Renal cortex interstitium (tissue), 15 donors: ENCODE measurements at places on chromosomes 2 and 18. TPM values are rescaled to one million over a fixed set of nuclear protein-coding genes. Genes with fewer than 3 reads are reported as not detected.

HAAO gene
- 40.5 TPM for polyA plus RNA-seq

SALL3 gene
- polyA plus RNA-seq = 8.8 TPM

SGO2 gene
- 15.7 TPM for polyA plus RNA-seq

ZNF385B gene
- polyA plus RNA-seq = 13.6 TPM

SPDYA gene
- polyA plus RNA-seq = 3.7 TPM

STARD6 gene
- polyA plus RNA-seq = 0.30 TPM

SKA1 gene
- polyA plus RNA-seq = 5.8 TPM

DOK6 gene
- polyA plus RNA-seq = 17.1 TPM

FLACC1 gene
- 2.4 TPM for polyA plus RNA-seq

- DNase-seq = no peak
Measured at GRCh38 chr18:48676346-48676745, 137.5 kb downstream of the CTIF start.

DNA sequence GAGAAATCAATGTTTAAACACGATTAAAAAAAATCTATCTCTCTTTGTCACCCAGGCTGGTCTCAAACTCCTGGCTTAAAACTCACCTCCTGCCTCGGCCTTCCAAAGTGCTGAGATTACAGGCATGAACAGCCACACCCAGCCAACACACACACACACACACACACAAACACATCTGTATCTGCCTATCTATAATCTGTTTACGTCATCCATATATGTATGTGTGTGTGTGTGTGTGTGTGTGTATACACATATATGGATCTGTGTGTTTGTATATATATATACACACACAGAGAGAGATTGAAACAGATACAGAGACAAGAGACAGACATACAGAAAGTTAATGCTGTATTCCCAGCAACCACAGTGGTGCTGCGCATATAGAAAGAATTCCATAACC lies 497.1 kb downstream of the DSC3 start:
- DNase-seq = no peak

- DNase-seq = no peak
Measured at GRCh38 chr2:47486841-47487497, 84.0 kb downstream of the MSH2 start.

DNA sequence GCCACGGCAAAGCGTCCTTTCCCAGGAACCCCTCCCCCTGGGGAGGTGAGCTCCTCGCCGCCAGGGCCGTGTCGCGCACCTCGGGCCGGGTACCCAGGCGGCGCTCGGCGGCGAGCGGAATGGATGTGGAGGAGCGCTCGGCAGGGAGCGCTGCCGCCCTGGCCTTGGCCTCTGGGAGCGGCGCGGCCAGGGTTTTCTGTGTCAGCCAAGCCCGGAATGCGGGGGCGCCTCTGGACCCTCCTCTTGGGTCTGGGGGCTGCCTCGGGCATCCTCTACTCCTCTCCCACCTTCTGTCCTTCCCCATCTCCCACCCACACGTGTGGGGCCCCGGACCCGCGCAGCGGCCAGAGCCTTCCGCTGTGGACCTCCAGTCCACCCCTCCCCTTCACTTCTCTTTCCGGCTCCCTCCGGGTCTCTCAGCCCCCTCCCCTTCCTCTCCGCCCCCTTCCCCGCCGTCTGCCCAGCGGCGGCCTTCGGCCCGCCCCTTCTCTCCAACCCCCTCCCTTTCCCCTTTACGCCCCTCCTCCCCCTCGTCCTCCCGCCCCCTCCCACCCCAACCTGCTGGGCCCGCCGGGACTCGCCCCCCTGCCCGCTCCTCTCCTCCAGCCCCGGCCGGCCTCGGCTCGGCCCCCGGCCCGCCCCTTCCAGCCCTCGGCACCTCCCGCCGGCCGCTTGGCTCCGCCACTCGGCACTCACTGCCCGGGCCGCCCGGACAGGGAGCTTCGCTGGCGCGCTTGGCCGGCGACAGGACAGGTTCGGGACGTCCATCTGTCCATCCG lies at the start of gene MERTK:
Gene MERTK (plus strand): TSS at position 684 of the 779 bp plus-strand sequence. CDS start 129 bp downstream, outside the sequence.
- peak; percentile 83 for DNase-seq

GRCh38 chr2:170815746-170816503 lies 762 bp upstream of the GAD1 start:
- no peak for DNase-seq

DNA sequence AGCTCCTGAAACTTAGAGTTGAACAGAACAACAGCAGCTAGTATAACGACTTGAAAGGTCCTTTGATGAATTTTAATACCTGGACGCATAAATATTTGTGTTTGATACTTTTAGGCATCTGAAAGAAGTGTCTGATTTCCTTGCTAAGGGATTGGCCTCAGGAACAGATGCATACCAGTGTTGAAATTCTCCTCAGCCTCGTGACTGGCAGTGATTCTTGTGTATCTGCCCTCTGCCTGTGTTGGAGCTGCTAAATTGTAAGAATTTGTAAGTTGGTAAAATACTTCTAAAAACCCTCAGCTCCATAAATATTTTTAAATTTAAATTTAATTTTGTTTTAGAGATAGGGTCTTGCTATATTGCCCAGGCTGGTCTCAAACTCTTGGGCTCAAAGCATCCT lies 22.4 kb upstream of the SCYGR1 start:
- no peak for DNase-seq

GRCh38 chr2:173184031-173185004 lies 108.7 kb downstream of the MAP3K20 start:
- DNase-seq = no peak

- DNase-seq = no peak
Measured at GRCh38 chr2:214484701-214485100, 73.8 kb downstream of the VWC2L start.

- no peak for DNase-seq
Measured at GRCh38 chr2:220053919-220054318, 426.5 kb downstream of the SLC4A3 start.

DNA sequence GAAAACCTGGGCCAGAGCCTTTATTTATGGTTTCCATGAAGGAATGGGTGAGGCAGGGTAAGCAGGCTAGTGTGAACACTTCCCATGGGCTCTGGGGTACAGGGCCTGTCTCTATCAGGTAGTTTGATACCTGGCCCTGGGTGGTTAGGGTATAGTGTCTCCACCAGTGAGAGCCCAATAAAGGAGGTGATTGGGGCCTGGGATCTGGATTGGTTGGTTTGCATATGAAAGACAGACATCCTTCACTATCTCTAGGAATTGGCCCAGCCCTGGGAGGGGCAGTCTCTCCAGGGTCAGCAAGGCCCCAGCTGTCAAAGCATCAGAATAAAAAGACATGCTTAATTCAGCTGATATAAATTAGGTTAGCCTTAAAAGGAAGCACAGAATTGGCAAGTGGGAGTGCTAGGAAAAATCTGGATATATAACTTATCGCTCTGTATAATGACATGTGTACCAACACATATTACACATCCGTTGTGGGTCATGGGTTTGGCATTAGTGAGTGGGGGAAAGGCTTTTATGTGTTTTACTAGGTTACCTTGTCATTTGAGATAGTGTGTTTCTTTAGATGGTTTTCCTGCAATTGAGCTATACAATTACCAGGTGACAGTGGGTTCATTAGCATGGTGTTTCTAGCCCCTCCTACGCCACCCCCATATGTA lies 18.5 kb upstream of the TMEM178A start:
- DNase-seq = no peak

GRCh38 chr2:178865146-178865936 lies 58.1 kb upstream of the TTN start:
- peak; percentile 5 for DNase-seq

DNA sequence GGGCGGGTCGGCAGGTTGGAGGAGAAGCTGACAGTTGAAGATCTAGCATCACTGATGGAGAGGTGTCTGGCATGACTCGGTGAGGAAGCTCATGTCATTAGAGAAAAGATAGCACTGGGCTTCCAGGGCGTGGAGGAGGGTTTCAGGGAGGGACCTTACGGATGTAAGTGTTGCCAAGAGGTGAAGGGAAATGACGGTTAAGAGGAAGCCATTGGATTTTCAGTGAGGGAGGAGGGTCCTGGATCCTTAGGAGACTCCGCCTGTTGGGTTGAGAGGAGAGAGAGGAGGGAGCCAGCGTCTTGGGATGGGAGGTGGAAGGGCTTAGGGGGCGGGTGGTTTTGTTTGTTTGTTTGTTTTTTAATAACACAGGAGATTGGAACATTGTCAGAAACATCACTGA lies 103.2 kb downstream of the WDSUB1 start:
- no peak for DNase-seq

DNA sequence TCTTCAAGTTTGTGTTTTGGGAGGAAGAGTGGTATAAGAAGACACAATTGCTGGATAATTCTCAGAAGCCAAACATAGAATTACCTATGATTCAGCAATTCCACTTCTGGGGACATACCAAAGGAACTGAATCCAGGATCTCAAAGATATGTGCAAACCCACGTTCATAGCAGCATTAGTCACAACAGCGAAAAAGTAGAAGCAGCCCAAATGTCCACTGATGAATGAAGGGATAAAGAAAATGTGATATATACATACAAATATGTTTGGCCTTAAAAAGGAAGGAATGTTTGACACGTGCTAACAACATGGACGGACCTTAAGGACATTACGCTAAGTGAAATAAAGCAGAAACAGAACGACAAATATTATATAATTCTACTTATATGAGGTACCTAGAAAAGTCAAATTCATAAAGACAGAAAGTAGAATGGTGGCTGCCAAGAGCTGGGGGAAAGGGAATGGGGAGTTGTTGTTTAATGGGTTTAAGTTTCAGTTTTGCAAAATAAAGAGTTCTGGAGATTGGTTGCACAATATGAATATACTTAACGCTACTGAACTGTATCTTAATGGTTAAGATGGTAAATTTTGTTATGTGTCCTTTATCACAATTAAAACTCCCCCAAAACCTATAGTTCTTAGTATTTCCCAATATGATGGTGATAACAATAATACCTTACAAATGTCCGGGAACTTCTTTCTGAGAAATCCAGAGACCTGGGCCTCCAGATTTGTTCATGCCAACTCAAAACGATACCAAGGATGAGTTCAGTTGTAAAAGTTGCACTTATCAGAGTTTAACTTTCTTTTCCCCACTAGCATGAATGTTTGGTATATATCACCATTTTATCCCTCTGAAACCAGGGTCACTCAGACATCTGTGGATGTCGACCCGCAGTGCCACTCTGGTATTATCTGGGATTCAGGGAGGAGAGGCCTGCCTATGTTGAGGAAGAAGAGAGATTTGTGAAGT lies 33.7 kb upstream of the WIPF1 start:
- no peak for DNase-seq

- no peak for DNase-seq
Measured at GRCh38 chr2:57859755-57860154, 186.9 kb upstream of the VRK2 start.

DNA sequence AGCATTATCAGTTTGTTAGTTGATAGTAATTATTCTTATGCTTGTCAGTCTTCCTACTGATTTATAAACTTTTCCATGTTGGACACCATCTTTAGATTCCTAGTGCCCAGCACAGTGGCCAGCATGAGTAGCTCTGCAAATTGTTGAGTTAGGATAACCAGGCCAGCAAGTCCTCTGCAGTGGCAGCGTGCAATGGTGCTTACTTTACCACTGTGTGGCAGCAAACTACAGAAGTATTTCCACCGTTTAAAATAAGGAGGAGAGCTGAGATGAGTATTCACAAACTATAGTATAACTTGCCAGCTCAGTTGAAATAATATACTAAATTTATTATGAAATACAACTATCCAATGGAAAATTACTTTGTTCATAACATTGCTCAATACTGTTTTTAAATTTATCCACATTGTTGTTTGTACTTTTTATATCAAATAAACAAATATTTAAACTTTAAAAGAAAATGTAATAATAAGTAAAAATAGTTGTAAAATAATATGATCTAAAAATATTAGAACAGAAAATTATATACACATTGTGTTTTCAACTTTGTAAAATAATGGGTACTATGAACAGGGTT lies 9.3 kb upstream of the THADA start:
- no peak for DNase-seq

GRCh38 chr2:113341191-113341869 lies 62.6 kb upstream of the PAX8 start:
- no peak for DNase-seq

DNA sequence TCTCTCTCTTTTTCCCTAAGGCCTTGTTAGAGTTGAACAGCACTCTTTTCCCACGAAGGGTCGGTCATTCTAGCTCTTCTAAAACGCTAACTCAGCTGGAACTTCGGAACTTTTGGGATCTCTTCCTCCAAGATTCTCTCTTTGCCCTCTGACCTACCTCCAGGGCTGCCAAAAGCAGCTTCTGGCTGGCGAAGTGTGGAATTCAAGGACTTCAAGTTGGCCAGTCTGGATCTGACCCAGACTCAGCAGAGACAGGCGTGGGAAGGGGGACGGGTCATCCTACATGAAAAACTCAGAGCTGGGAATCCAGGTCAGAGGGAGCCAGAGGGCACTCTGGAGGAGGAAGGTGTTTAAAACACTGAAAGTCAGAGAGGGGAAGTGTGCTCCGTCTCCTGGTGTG lies 305.5 kb upstream of the HDAC4 start:
- DNase-seq = no peak

- no peak for DNase-seq
Measured at GRCh38 chr2:64594226-64594989, 59.3 kb downstream of the SERTAD2 start.

- DNase-seq = no peak
Measured at GRCh38 chr2:65377556-65378192, 54.7 kb downstream of the SPRED2 start.

- DNase-seq = no peak
Measured at GRCh38 chr2:234699456-234699855, 202.6 kb upstream of the ARL4C start.

DNA sequence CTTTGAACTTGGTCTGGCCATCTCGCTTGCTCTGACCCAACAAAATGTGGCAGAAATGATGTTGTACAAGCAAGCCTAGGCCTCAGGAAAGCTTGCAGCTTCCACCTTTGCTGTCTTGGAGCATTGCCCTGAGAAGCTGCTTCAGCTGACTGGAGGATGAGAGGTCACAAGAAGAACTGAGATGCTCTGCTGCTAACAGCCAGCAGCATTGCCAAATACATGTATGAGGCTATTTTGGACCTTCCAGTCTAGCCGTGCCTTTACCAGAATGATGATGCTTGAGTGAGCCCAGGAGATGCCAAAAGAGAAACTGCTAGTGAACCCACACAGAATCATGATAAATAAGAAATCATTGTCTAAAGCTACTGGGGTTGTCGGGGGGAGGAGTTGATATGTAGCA lies 13.2 kb upstream of the ITGAV start:
- no peak for DNase-seq

DNA sequence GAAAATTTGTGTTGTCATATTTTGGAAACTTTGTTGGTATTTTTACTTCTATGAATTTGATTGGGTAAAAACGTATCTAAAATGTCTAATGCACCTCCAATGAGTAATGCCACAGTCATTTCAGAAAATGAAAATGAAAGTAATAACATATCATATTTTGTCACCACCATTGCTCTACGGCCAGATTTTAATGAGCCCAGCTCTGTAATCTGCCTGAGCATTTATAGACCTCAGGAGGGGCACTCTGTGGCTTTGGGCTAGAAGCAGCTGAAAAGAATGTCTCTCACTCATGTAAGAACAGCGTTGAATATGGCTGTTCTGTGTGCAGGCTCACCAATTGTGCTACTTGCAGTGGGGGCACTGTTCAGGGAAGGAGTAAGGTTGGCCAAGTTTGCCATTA lies 32.7 kb upstream of the ABCA12 start:
- no peak for DNase-seq

DNA sequence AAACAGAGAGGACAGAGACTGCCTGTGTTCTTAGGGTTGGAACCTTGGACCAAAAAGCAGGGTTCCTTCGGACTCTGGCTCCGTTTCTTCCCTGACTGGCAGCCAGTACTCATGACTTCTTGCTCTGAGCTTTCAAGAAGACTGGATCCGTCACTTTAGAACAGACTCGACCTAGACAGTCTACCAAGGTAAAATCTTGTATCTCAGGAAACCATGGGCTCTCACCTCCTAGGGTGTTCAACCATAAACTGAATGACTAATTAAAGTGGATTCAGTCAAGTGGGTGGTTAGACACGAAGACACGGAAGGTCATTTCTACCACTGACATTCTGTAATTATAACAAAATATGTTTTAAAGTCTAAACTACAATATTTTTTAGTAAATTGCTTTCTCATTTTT lies 153.8 kb upstream of the SLC39A10 start:
- no peak for DNase-seq
